CD4-positive, alpha-beta T cell treated with Interleukin-15 for 4 hours (primary cell): ENCODE measurements at places on chromosomes 5 and 9.

- DNase-seq: no peak
Measured at GRCh38 chr5:72393052-72393451, 72.9 kb downstream of the PTCD2 start.

DNA sequence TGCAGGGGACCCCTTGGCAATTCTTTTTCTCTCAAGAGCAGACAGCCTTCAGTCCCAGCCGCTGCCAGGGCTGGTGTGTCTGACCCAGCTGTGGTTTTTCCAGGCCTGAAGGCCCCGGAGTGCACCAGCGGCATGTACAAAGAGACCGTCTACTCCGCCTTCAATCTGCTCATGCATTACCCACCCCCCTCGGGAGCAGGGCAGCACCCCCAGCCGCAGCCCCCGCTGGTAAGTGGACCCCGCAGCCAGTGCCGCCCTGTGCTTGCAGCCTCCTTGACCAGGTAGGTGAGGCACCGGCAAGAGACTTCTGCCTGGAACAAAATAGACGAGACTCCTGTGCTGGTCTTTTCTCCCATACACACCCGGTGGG, 1.3 kb downstream of the TCF7 start:
- no peak for DNase-seq

GRCh38 chr5:151186052-151186451, 28.5 kb upstream of the ANXA6 start:
- DNase-seq: no peak

DNA sequence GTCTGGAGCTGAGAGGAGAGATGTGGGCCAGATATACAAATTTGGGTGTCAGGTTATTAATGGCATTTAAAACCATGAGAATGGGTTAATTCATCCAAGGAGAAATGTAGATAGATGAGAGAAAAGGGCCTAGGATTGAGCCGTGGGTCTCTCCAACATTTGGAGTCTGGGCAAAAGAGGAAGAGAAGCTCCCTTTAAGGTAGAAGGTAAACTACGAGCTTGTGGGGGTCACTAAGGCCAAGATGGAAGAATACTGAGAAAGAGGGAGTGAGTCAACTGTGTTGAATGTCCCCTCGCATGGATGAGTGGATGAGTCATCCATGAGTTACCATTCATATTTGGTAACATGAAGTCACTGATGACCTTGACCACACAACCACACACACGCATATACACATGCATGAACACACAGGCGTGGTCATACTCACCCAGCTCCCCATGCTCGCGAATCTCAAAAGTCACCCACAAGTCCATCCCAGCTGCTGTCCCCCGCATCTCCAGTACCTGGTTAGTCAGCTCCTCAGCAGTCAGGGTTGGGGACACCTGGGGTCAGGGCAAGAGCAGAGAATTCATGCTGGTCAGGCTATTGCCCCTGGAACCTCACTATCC, 6.8 kb upstream of the FCHSD1 start:
- no peak for DNase-seq

- DNase-seq: no peak
Measured at GRCh38 chr5:91957666-91958065, 574.5 kb upstream of the ARRDC3 start.

GRCh38 chr9:4137234-4137633, 162.6 kb downstream of the GLIS3 start:
- no peak for DNase-seq

- no peak for DNase-seq
Measured at GRCh38 chr9:17578911-17579793, at the start of gene SH3GL2. TSS of gene SH3GL2 (plus strand) at chr9:17579066.

GRCh38 chr5:65970481-65971367, 44.3 kb downstream of the ERBIN start:
- no peak for DNase-seq
